ENCODE measurements at places on chromosomes 4 and X.
A peak's percentile ranks its signal among the peaks of the same experiment; 100 is the strongest.

- DNase-seq, result peak; percentile 97
These were observed at the start of gene GTPBP6 for GRCh38 chrX:318739-319578. GTPBP6 (minus strand) TSS chrX:318796; CDS start chrX:318787, 9 bp downstream.

DNA sequence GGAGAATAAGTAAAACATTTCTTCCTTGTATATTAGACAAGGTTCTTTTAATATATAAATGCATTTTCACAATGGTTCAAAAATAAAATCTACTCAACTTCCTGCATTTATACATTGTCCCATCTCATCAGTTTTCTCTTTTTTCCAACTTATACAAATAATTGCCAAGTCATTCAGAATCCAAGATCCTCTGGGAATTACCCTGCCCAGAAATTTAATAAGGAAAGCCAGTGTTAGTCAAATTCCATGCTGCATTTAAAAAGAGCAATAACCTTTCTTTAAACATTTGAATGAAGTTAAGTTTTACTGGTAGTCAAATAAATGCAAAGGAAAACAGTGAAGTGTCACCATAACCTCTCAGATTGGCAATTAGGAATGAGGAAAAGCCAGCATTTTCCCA is 357.9 kb downstream of the PPP3CA start:
- DNase-seq, result no peak

GRCh38 chr4:11693693-11694092 is 265.0 kb upstream of the HS3ST1 start:
- DNase-seq, result no peak

- DNase-seq, result no peak
These were observed 68.5 kb downstream of the BMPR1B start for GRCh38 chr4:94826206-94826605.

DNA sequence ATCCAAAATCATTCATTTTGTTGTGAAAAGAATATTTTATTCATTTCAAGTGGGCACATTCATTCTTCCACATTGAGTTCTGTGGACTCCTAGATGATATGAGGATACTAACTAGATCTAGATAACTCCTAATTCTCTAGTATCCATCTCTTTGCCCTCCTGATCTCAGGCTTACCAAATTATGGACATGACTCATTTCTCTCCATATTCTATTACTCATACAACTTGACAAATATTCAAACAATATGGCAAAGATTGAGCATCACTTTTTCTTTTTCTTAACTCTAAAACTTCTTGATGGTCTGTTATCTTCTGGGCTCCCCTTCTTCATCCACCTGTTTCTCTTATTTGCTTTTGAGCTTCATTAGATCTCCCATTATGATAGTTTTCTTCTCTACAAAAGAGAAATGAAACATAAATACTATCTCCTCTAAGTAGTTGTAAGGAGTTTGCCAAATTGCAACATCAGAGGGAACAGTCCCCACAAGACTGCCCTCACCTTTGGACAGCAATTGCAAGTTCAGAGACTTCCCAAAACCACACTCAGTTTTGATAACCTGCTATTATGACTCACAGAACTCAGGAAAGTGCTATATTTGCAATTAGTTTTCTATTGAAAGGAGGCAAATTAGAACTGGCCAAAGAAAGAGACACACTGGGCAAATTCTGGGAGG is 422.9 kb downstream of the SPRY1 start:
- DNase-seq, result no peak

DNA sequence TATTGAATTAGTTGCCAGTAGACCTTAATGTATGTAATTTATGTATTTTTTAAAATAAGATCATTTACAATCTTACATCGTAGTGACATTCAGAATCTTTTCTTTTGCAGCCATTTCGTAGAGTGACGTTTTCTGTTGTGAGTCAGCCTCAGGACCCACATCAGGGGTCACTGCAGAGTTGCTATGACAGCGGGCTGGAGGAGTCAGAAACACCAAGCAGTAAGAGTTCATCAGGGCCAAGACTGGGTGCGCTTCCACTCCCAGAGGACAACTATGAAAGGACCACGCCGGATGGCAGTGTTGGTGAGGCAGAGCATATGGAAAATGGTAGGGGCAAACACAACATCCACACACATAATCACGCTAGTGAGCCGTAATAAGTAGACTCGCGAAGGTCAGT is 199.9 kb downstream of the PCDH7 start:
- no peak for DNase-seq

DNA sequence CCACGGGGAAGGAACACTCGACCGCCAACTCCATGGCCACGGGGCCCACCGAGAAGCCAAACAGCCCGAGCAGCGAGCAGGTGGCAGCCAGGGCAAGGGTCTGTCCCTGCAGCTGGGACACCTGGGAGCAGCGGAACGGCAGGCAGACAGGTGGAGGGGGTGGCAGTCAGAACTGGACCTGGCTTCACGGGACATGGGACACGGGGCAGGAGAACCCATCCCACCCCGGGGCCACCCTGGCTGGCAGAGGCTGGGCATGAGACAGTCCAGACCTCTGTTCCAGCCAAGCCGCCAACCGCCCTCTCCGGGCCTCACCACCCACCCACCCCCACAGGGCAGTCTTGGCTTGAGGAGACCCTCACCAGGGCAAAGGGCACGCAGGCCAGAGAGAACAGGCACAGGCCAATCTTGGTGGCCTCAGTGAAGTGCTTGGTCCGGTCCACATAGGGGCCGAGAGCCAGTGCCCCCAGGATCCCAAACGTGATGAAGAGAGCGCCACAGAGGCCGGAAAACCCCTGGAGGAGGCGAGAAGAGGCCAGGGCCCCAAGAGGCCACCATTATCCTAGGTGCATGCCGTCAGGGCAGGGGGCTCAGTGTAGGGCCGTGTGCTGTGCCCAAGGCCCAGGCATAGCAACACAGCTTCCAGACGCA is 5.6 kb downstream of the SLC49A3 start:
- no peak for DNase-seq

DNA sequence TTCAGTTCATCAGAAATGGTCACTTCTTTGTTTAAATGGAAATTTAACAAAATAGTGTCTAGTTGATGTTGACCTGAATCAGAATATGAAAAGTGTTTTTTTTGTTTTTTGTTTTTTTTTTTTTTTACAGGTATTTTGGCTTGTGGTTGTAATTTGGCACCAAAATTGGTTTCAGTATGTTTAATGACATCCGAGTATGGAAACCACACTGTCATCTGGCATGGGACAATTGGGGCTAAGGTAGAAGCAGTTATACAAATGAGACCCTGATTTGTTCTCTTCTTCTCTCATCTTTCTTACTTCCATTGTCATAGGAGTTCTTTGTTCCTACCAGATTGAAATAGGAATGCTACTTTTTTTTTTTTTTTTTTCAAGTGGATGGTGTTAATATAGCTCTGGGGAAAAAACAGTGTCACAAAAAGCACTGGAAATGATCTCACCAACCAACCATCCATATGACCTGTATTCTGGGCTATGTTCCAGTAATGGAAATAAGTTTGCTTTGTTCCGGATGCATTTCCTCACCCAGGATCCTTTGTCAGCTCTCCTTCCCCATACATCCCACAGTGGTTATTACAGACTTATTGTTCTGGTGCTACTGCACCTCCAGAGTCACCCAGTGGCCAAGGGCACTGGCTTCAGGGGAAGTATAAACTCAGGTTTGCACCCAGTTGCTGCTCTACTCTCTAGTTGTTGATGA is 95.8 kb downstream of the ATXN3L start:
- DNase-seq, result no peak

DNA sequence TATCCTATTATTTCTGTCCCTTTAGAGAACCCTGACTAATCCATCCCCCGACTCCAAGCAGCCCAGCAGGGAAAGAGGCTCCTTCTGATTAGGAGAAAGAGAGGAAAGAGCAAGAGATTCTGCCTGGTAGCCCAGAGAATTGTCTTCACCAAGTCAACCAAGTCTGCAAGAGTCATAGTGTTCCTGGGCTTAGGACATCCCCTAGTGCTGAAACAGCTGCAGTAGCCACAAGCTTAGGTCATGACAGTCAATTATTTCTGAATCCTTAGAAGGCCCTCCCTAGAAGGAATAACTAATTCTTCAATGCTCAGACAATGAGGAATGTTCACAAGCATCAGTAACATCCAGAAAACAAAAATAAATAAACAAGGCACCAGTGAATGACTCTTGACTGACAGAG is 480.3 kb upstream of the GRIA3 start:
- no peak for DNase-seq

GRCh38 chr4:145852256-145852839 is 86.3 kb downstream of the ZNF827 start:
- DNase-seq, result no peak

- no peak for DNase-seq
These were observed at the start of the genes CSAG1 and MAGEA12 for GRCh38 chrX:152733261-152733975. CSAG1 (minus strand) TSS chrX:152733721; CDS start chrX:152732460, 1,261 bp downstream. MAGEA12 (plus strand) TSS chrX:152733757; CDS start chrX:152736162, 2,405 bp downstream.

DNA sequence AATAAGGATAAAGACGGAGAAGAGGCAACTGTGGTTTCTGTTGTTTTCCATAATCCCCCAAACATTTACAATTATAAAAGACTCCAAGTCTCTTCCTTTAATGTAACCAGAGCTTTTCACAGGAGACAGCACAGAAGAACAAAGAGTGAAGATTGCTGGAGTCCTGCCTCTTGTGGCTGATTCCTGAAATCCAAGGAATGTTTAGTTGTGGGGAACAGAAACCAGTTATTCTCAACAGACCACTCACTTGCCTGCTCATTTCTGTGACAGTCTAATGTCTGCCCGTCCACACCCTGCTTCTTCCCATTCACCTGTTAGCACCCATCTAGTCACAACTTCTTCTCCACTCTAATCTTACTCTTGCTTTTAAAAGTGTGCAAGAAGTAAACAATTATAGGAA is 12.1 kb downstream of the TEX13B start:
- DNase-seq, result no peak

DNA sequence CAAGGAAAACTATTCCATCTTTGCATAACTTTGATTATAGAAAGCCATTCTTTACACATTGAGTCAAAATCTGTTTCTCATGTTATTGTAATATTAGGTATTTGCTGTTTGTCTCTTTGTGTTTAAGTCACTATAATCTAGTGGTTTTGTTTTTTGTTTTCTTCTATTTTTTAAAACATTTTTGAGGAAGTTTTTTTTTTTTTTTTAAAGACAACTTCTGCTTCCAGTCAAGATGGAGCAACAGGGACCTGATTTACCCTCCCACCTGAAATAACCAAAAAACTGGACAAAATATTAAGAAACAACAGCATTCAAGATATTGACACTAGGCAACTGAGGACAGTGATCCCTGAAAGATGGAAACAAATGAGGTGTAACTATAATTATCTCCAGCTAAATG is 18.4 kb upstream of the NSUN7 start:
- no peak for DNase-seq

GRCh38 chr4:164926301-164926700 is 49.3 kb downstream of the APELA start:
- DNase-seq, result no peak

GRCh38 chr4:93312299-93312698 is 516.3 kb upstream of the ATOH1 start:
- DNase-seq, result no peak

- DNase-seq, result no peak
These were observed 53.8 kb downstream of the HADH start for GRCh38 chr4:108043526-108043925.

GRCh38 chrX:24902806-24903205 is 113.0 kb downstream of the ARX start:
- DNase-seq, result no peak

GRCh38 chr4:38894322-38894982 is 26.8 kb downstream of the FAM114A1 start:
- DNase-seq, result no peak

- DNase-seq, result no peak
These were observed 172.3 kb downstream of the SPRY1 start for GRCh38 chr4:123568936-123569335.

GRCh38 chrX:132231587-132231986 is 12.3 kb upstream of the RAP2C start:
- DNase-seq, result no peak

DNA sequence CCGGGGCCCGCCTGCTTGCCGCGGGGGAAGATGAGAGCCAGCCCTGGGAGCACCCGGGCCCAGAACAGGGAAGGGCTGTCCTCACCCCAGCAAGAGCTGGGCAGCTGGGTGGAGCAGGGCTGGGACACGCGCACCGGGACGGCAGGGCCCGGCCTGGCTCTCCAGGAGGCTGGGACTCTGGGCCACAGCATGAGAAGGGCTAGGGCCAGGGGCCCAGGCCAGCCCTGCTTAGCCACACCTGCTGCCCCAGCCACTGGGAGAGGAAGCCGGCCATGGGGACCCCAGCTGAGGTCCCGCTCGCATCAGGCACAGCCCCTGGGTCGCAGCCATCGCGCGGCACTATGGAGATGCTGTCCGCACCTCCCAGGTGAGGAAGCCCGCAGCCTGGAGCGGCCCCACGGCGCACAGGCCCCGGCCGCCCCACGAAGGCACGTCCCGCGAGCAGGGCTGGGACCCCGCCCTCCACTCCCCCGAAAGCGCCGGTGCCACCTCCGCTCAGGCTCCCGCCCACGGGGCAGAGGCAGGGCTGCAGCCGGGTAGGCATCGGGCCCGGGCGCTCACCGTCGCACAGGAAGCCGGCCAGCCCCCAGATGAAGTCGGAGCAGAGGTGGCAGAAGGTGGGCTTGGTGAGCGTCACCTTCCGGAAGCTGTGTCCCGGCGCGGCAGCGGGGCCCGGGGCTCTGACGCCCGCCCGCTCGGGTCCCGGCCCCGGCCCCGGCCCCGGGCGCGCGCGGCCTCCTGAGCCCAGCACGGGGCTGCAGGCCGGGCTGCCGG is 531 bp downstream of the DGKQ start:
- DNase-seq, result peak; percentile 19

- DNase-seq, result no peak
These were observed 53.6 kb downstream of the LIN54 start for GRCh38 chr4:82957045-82957444.

GRCh38 chr4:40789031-40789430 is 39.3 kb downstream of the NSUN7 start:
- DNase-seq, result no peak

DNA sequence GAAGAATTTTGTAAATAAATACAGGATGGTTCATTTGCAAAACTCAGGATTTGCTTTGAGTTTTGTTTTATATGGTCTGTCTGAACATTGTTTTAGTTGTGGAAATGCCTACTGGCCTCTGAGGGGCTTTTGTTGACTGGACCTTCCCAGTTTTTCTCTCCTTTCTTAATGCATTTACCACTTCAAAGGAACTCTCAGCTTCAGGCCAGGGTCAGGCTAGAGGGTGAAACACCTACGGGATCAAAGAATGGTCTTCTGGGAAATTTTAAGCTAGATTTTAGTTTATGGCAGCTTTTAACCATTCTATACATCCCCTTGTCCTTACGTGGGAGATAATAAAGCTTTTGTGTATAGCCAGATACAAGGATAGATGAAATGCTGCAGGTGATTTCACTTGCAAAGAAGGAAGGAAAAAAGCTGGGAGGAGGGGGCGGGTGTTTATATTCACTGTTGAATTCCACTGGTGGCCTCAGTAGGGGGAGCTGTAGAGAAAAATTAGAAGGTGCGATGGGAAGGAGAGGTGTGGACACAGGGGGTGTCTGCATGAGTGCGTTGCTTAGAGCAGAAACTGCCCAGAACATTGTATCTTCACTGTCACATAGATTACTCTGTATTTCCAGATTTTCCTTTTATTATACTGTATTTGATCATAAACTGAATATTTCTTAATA is 151.8 kb downstream of the TSPAN5 start:
- DNase-seq, result no peak

- DNase-seq, result no peak
These were observed 46.6 kb downstream of the RASGEF1B start for GRCh38 chr4:81424816-81425755.
